ENCODE measurements at places on chromosomes 12 and 14.

GRCh38 chr12:67989184-67989920, at the start of gene IFNG-AS1:
Gene IFNG-AS1, plus strand, starts transcription at chr12:67989447.
- no peak for DNase-seq

DNA sequence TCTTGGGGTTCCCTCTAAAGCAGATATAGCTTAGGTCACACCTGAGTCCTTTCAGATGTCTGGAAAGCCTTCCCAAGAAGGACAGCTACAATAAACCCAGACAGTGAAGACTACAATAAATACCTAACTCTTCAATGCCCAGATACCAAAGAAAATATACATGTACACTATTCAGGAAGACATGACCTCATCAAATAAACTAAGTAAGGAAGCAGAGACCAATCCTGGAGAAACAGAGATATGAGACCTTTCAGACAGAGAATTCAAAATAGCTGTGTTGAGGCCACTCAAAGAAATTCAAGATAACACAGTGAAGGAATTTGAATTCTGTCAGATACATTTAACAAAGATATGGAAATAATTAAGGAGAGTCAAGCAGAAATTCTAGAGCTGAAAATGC, 15.3 kb downstream of the MIPOL1 start:
- no peak for DNase-seq

DNA sequence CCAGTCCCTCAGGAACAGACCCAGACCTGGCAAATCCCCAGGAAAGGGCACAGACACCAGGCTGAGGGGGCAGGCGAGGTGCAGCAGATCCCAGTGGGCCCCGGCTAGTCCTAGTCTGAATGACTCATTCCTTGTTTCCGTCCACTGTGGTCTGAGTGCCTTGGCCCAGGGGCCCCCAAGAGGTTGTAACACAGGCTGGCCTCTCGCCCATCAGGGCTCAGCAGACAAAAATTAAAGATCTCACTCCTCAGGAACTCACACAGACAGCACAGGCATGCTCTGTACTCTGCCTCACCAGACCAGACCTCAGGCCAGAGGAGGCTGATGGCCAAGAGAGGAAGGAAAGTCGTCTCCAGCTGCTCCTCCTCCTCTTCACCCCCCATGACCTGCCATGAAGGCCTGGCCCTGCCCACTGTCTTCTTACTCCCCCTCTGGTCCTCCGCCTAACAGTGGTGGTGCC, 7.7 kb upstream of the LTBP2 start:
- DNase-seq: no peak

DNA sequence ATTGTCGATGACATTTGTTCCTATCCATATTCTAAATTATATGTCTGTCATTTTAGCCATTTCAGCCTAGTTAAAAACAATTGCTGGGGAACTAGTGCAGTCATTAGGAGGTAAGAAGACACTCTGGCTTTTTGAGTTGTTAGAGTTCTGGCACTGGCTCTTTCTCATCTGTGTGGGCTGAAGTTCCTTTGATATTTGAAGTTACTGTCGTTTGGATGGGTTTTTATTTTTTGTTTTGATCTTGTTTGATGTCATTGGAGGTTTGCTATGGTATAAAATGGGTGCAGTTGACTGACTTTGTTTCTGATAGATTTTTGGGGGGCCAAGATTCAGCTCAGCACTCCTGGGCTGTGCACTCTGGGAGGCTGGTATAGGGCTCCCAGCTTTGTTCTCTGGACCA, 20.7 kb upstream of the CD69 start:
- no peak for DNase-seq

DNA sequence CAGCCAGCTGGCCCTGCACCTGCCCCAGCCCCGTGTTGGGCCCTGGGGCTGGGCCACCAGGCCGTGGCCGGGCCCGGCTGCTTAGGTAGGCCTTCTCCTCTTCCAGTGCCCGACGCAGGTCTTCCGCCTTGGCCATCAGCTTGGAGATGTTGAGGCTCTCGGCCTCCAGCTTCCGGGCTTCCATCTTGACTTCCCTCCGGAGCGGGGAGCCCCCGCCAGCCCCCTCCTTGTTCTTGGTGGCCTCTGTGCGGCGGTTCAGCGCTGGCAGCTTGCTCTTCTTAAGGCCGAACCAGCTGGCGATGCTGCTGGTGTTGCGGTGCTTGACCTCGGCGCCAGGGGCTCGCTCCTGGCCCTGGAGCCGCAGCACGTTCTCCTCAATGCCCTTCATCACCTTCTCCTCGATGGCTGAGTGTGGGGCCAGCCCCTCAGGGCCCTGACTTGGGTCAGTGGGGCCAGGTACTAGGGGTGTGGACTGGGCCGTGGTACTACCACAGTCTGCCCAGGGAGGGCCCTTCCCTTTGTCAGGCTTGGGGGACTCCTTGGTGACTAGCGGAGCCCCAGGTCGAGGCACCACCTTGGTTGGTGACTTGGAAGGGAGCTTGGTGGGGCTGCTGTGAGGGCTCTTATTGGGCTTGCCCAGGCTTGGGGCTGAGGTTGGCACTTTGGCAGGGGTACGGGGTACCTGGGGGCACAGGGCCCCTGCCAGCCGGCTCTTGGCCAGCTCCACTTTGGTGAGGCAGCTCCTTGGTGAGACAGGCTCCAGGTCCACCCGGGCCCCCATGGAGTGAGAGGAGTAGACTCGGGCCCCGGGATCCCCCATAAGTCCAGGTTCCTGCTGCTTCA, 33.2 kb downstream of the NCKAP5L start:
- no peak for DNase-seq

- no peak for DNase-seq
These were observed 181.1 kb downstream of the BTG1 start for GRCh38 chr12:91964501-91964900.

DNA sequence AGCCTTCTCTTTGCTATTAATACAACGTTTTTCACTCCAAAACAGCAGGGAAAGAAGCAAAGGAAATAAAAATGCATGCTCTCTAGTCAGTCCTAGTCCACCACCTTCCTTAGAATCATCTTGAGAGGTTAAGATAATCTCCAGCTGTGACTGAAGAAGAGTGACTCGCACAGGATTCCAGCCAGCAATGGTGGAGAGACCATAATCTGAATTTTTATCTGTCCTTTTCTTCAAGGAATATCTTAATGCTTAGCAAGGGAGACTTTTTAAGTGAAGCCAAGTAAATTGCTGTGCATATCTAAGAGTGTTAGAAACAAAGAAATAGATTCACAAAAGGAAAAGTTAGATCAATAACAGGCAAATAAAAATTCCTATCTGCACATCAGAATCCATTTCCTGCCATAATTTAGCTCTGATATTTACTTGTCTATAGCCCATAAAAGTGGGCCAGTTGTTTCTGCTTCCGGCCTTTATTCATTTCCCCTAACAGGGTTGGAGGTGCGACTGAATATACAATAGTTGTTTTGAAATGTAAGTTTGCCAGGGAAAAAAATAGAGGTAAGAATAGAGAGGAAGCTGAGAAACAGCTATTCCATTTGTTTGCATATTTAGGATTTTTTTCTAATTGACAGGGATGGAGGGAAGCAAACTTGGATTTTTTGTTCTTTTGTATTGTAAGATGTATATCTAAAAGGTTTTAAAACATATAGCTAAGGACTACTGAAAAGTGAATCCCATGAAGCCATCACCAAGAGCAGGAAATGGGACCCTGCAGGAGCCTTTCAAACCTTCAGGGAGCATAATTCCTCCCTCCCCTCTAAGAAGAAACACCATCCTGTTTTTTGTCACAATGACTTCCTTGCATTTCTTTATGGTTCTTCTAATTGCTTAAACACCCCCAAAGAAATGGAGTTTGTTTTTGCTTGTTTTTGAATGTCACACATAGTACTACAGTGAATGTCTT, 154.0 kb downstream of the ITPR2 start:
- no peak for DNase-seq

DNA sequence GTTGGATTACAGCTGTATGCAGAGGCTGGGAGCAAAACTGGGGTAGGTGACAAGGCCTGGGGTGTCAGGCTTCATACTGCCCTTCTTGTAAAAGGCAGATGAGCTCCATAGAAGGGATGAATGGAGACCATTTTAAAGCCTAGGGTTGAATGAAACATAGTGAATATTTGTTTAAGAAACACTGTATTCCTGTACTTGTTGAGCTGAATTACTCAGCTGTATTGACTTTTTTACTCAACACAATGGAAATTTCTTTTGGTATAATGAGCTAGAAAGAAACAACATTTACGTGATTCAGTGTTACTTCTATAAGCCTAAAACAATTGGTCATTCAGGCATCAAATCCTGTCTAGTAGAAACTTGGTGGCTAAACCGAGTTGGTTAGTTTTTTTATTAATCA, 14.1 kb downstream of the ATP6V0A2 start:
- no peak for DNase-seq

DNA sequence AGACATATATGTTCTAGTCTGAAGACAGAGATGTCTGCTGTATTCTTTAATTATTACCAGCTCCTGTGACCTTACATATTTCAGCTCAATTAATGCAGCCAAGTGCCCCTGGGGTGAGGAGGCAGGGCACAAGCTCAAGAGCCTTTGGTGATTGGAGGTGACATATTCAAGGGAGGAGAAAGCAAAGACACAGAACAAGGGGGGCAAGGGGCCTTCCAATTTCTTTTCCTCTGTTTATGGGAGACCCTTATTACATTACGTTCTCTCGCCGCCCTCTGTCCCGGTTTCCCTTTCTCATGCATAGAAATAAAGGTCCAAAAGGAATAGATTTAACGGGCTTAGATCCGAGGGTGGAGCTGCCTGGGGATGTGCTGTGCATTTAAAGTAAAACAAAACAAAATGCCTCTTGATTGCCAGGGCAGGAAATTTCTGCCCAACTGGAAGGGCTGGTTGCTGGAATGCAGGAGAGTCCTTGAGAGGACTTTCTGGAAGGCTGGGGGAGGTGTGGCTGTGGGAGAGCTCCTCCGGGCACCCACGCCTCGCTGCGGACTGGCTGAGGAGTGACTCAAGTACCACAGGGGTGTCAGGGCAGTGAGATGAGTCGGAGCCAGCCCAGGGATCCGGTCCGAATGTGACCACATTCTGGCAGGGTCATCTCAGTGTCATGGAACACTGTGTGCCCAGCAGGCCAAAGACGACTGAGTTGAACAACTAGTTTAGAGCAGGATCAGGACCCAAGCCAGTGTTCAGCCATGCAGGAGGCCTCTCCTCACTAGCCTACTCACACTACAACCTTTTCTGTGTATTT, 32.1 kb upstream of the GSG1 start:
- DNase-seq: no peak

DNA sequence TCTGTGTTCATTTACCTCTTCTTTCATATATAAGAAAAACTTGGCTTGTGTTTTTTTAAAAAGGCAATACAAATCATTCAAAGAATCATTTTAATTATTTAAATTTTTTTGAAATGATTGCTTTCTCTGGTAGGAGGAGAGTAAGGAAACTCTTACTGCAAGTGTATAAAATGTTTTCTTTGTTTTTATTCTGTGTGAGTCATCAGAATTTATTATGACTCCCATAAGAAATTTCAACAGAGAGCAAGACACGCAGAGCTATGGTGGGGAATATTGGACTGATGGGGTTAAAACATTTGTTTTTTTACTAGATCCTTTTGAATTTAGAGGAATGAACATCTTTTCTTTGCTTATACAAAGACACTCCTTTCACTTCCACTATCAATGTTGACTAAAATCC, 119.1 kb upstream of the ATXN7L3B start:
- no peak for DNase-seq

DNA sequence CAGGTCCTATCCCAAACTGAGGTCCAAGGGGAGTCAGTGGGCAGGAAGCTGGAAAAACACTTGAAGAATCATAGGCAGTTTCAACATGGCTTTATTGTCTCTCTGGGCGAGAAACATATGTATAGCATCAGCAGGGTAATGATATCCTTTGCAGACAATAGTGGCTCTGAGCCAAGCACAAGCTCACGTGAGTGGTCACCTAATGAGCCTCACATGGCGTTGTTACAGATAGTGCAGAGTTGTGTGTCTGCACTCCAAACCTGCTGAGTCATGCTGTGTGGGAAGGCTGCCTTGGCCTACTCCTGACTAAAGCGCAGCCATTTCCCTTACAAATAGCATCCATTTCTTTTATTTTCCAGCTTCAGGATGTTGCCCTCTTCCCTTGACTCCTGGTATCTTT, 105.2 kb upstream of the SYT1 start:
- no peak for DNase-seq

- no peak for DNase-seq
These were observed 75.5 kb upstream of the FZD10 start for GRCh38 chr12:130086797-130087196.

DNA sequence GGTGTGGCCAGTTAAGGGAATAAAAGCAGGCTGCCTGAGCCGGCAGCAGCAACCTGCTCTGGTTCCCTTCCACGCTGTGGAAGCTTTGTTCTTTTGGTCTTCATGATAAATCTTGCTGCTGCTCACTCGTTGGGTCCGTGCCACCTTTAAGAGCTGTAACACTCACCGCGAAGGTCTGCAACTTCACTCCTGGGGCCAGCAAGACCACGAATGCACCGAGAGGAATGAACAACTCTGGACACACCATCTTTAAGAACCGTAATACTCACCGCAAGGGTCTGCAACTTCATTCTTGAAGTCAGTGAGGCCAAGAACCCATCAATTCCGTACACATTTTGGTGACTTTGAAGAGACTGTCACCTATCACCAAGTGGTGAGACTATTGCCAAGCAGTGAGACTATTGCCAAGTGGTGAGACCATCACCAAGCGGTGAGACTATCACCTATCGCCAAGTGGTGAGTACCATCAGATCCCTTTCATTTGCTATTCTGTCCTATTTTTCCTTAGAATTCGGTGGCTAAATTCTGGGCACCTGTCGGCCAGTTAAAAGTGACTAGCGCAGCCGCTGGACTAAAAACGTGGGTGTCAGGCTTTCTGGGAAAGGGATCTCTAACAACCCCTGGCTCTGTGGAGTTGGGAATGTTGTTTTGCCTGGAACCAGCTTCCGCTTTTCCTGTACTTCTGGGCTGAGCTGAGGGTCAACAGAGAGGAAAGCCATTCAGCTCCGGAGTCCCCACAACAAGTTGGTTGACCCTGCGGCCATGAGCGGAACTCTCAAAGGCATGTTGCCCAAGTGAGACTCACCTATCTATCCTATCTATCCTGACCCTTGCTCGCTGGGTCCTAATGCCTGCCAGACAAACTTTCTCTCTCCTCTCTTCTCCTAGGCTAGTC, at the start of gene DHRS2:
Gene DHRS2, plus strand, starts transcription at position 48 of the 895 bp plus-strand sequence. CDS start 2,501 bp downstream, outside the sequence.
- DNase-seq: no peak

All from stimulated activated CD8-positive, alpha-beta memory T cell treated with anti-CD3 and anti-CD28 coated beads, Interleukin-7, amount 100 ng/mL, for 1 hour (primary cell).